Stimulated activated CD8-positive, alpha-beta memory T cell treated with anti-CD3 and anti-CD28 coated beads, Interleukin-4, amount 100 ng/mL, for 48 hours (primary cell): ENCODE measurements at places on chromosomes 5 and 9.
A peak's percentile ranks its signal among the peaks of the same experiment; 100 is the strongest.

DNA sequence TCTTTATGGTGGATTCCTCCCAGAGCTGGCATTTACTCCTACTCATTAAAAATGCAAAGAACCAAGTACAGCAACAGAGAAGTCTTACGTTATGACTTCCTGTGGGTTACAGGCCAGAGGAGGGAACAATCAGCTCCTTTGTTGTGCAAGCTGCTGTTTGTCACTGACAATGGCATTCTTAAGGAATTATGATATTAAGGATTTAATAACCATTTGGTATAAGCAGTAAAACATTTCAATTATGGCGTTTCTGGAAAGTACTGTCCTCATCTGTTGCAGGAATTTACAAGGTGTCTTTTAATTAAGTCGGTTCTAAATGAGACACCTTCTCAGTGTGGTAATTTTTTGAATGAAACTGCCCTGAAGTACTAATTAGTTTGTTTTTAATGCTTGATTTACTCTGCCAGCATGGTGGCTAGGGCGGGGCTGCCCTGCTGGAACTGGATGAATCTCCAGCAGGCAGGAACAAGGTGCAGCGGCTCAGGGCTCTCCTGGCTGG is 49.1 kb upstream of the VDAC1 start:
- no peak for DNase-seq

DNA sequence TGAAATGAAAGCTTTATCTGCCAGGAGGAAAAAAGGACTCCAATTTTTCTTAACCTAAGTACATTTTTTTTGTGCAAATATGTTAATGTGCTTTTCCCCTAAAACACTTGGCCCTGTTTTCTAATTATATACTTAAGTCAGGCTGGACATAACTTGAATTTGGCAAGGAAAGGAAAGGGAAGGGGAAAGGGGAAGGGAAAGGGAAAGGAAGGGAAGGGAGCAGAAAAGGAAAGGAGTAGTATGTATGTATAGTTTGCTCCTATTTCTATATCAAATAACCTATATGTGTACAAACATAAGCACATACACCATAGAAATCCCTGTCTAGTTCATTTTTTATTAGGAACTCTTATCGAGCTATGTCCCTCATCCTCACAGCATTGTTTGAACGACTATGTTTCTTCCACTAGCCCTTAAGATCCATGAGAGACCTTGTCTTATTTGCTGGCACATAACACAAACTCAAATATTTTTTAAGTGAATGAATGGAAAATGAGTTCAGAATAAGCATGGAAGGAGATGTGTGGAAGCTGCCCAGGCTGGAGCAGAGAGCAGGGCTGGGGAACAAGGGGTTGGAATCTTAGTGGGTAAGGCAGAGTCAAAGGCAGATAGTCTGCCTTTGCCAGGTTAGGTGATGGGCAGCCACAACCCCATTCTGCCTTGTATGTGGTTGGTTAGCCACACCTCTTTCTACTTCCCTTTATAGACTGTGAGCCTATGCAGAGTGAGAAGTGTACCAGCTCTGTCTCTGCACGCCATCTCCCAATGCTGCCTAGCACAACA is 70.0 kb downstream of the KLHL3 start:
- DNase-seq = peak; percentile 47

GRCh38 chr5:139745132-139745799 is 50.3 kb upstream of the PSD2 start:
- peak; percentile 69 for DNase-seq

- no peak for DNase-seq
Observed at GRCh38 chr5:17218353-17219005, 1.0 kb downstream of the BASP1 start.

DNA sequence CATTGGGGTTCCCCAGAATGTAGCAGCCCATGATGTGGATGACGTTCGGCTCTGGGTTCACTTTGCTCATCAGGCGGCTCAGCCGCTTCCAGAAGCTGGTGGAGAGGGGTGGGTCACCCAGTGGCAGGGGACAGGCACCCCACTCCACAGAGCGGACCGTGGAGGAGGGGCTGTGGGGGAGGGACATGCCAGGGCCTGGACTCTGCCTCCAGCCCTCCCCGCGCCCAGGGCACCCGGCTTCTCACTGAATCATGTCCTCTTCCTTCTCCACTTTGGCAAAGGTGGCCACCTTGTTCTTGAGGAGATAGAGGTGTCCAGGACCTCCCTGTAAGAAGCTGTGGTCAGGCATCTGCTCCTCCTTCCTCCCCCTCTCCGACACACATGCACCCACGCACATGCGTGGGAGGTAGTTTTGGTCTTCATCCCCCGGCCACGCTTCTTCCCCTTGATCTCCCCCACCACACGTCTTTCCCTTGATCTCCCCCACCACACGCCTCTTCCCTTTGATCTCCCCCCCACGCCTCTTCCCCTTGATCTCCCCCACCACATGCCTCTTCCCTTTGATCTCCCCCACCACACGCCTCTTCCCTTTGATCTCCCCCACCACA is 8.9 kb upstream of the ENTPD8 start:
- DNase-seq = peak; percentile 47

GRCh38 chr9:138098116-138098907 is 220.7 kb downstream of the CACNA1B start:
- no peak for DNase-seq

GRCh38 chr9:120931231-120932085 is 4.9 kb upstream of the TRAF1 start:
- peak; percentile 73 for DNase-seq

DNA sequence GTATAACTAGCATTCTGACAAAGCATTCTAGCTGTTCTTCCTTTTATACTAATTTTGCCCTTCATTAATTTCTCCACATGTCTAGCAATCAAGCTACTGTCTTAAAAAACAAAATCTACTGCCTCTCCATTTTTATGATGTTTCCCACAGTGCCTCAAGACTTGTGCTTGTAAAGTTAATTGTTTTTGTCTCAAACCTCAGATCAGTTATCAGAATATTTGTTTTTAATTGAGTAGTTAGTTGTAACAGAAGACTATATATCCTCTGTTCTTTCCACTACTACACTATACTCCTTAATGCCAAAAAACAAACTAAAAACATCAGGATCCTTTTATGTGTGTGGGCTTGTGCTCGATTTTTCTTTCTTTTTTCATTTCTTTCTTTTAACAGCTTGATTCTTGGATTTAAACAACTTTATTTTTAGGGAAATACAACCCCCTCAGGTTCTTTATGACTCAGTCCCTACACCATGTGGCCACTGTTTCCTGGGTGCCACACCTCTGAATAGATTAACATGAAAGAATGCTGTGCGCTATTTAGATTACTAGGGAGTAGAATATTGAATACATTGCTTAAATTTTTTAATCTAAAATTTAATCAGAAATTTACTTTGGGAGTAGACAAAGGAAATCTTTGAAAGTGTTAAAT is 1.2 kb downstream of the ASPN start:
- DNase-seq = no peak

DNA sequence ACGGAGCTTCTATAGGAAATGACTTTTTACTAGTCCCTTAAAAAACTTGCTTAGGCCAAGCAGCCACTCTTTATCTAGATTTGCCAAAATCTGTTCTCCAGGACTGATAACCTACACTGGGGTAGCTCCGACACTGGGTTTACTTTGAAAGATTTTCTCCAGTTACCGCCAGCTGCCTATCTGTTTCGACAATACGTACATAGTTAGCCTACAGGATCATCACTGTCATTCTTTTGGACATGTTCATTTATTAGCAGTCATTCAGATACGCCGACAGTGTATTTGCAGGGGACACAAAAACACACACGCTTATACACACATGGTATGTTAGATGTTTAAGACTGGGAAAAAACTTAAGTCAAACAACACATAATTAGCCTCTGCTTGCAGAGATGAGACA is 225.7 kb downstream of the DCP2 start:
- DNase-seq = no peak

DNA sequence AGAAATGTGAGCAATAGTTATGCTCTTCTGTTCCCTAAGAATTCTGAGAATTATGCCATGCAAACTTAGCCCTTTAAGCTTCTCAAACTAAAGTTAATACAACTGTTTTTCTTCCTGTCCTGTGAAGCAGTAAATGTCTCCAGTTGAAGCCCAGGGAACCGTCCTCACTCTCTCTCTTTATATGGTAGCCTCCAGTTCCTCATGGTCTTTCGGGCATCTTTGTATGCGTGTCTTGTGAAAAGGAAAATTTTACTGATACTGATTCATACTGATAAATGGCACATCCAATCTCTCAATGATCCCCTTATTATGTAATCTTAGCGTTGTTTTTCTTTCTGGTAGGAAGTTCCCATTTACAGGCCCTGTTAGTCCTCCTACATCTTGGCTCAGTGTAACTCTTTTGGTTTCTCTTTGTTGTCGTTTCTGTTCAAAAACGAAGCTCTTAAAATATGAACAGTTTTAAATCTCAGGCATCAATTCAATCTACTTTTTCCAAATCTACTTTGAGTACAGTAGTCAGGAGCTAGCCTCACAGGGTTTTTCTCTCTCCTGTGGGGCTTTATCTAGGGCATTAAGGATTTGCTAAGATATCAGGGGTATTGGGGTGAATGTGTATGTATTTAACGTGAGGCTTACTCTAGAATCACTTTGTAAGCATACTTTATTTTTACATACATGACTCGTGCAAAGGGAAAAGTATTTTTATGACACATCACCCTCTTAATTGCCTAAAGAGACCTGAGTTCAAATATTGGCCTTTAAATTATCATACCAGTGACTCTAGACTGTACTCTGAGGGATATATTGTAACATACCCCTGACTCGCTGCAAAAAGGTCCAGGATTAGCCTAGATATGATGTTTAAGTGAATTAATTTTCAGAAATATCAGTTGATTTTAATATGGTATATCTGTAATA is 258.0 kb downstream of the NR3C1 start:
- no peak for DNase-seq

DNA sequence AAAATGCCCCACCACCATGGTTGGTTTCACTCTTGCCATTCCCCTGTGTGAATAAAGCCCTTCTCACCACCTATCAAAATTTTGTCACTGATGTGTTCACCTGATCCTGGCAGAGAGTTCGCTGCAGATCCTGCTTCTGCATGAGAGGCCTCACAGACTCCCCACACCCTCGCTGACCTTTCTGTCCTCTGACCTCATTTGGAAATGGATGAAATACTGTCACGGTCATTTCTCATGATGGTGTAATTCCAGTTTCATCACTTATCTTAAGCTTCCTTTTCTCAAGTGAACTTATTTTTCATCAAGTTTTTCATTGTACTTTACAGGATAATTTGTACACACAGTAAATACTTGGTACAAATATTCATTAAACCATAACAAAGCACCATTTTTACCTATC is 131.3 kb downstream of the FRMD3 start:
- DNase-seq = no peak

DNA sequence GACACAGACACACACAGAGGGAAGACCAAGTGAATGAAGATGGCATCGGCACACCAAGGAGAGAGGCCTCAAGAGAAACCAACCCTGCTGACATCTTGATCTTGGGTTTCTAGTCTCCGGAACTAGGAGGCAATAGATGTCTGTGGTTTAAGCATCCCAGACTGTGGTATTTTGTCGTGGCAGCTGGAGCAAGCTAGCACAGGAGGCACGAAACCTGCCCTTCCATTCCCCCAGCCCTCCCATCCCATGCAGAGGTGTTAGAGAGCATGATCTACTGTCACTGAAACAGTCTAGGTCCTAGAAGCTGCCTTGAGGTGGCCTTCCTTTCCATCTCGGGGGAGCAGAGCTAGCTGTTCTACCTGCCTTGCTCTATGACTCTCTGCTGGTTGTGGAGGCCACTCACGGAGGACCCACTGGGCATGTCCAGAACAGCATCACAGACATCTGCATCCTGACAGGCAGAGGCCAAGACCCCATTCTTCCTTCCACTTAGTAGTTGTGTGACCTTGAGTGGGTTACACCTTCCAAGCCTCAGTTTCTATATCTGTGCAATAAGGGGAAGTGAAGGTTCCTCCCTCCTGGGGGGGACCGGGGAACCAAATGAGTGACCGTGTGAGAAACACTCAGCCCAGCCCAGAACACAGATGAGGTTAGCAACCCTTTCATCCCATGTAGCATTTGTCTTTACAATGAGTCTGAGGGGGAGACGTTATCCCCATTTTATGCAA is 134.3 kb upstream of the BOD1 start:
- no peak for DNase-seq

DNA sequence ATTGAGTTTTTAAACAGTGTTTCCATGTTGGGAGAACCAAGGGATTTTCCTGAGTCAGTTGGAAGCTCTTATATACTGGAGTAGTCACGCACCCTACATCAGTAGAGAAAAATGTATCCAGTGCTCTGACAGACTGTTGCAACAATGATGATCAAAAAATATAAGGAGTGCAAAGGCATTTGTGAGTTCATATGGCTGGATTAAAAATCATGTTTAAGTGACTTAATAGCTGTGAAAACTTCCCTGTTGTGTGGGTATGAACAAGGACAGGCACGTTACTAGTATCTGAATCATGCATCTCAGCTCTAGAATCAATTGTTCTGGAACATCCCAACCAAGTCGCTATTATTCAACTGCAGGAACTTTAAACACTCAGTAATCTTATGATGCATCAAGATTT is 229.7 kb downstream of the ROR2 start:
- no peak for DNase-seq

GRCh38 chr9:114091711-114092110 is 7.4 kb downstream of the KIF12 start:
- no peak for DNase-seq

- DNase-seq = no peak
Observed at GRCh38 chr5:68543212-68543611, 327.7 kb downstream of the PIK3R1 start.

GRCh38 chr5:58983526-58984452 is 400.9 kb downstream of the RAB3C start:
- no peak for DNase-seq

- no peak for DNase-seq
Observed at GRCh38 chr5:118653183-118653582, 335.2 kb downstream of the DTWD2 start.

DNA sequence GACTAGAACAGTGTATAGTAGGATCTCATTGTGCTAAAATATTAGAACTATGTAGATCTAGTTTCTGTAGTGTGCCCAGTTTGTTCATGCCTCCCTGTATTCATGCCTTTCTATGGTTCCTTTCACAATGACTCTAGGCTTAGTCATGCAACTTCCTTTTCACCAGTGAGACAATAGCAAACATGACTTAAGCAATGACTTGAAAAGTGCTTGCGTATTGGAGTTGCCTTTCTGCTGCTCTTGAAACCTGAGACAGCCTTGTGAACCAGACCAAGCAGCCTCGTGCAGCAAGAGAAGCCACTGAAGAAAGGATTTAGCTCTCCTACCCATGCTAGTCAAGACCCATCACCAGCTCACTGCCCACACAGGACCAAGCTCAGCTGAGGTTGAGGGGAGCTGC is 294.5 kb upstream of the TAS2R1 start:
- DNase-seq = no peak

GRCh38 chr5:151798674-151799073 is 26.9 kb downstream of the G3BP1 start:
- DNase-seq = no peak

- DNase-seq = no peak
Observed at GRCh38 chr5:148974642-148975327, 88.1 kb downstream of the SH3TC2 start.

- DNase-seq = no peak
Observed at GRCh38 chr5:3303777-3304176, 291.9 kb upstream of the IRX1 start.
